ENCODE measurements at places on chromosomes 5 and 9.
A peak's percentile ranks its signal among the peaks of the same experiment; 100 is the strongest.

DNA sequence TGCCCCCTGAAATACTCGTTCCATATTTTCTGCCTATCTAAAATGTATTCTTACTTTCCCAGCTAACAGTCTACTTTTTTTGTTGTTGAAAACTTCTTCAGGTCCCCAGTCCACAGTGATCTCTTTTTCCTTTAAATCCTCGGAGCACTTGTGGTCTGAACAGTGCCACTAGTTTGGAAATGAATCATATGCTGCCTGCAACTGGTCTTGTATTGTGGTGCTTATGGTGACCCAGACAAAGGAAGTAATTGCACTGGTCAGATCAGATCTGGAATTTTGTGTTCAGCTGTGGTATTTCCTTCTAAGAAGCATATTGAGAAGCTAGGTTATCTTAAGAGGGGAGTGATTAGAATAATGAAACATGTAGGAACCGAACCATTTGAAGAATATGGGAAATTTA, 2.9 kb downstream of the UNC13B start:
- peak; percentile 13 for DNase-seq

GRCh38 chr9:61674882-61675281, 485.0 kb downstream of the SPATA31A7 start:
- no peak for DNase-seq

DNA sequence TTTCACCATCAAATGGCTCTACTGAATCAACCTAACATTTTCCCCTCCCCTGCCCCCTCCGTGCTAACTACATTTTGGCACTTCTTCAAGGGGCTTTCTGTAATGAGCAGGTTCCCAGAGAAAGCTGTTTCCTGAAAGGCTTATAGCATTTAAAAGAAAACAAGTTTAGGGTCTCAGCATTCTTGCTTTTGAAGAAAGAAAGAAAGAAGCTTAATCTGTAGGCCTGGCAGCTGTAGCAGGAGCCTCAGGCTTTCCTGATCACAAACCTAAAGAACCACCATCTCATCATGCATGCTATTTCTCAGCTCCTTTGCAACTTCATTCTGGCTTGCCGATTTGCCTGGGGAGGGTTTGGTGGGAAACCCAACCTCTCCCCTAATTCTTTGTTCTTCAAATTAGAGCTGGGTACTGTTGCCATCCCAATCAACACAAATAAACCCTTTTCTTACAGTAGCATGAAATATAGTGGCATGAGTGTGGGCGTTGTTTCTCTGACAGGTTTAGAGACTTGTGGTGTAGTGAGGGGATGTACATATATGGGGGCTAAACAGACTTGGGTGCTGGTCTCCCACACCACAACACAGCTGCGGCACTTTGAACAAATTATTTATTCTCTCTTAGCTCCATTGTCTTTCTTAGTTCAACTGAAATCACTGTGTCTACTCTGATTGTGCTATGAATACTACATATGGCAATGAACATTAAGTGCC, 160.5 kb upstream of the TNC start:
- no peak for DNase-seq

DNA sequence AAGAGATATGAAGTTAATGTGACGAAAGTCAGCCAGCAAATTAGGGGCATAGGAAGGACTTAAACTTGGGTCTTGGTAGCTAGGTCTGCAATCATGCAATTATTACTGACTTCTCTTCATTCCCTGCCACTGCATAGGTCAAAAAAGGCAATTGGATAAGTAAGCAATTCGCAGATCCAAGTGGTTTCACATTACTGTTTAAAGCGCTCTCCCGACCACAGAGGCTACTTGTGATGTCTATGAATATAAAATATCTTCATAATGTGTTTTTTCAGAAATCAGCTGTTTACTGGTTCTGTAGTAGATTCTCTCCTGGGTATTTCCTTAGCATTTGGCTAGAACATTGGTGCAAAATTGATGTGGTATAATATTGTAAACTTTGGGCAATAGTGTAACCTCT, 174.7 kb upstream of the PTGER4 start:
- DNase-seq = no peak

DNA sequence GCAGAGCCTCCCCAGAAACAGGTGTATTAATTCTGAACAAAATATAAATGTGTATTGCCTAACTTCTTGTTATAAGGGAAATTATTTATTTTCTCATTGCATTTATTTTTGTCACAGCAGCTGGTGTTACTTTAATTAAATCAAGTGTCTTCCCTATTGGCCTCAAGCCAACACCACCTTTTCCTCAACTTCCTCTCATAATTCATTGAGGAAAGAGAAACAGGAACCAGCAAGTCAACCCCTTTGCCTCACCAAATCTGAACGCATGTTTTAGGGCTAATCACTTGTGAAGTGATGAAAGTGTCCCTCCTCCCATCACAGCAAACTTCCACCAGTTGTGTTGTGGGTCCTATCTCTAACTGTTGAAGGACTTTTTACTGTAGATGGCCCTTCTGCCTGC, 73.1 kb downstream of the DIRAS2 start:
- DNase-seq = peak; percentile 82

GRCh38 chr9:129944506-129945116, 98.4 kb downstream of the FNBP1 start:
- DNase-seq = no peak

DNA sequence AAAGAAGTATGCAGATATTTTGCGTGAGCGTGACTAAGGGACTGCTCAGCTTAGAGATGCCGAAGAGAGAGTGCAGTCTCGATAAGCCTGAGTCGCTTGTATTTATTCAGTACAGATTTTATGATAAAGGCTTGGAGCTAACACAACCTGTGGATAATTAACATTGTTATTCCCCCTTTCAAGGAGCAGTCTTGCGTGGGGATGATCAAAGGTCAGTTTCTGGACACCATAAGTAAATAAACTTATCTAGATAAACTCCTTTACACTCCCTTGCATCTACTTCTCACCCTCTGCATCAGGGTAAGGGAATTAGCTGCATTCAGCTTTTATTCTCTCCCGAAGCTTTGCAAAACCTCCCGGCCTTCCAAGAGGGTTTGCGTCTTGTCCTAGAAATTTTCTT, 357.8 kb upstream of the ST8SIA4 start:
- no peak for DNase-seq

DNA sequence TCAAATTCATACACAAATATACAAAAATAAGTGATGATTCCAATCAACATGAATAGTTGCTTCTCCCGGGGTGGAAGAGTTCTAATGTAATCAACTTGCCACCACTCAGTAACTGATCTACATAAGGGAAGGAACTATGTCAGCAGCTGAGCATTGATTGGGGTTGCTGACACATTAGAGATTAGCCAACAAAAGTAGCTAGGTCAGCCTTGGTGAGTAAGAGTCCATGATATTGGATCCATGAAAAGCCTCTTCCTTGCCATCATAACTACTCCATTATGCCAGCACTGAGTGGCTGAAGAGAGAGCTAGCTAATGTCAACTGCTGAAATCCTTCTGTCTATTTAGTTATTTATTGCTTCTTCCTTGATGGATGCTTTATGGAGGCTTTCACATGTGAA, 309.8 kb downstream of the NFIB start:
- DNase-seq = no peak

GRCh38 chr5:73727470-73727869, 101.5 kb downstream of the ARHGEF28 start:
- DNase-seq = no peak

DNA sequence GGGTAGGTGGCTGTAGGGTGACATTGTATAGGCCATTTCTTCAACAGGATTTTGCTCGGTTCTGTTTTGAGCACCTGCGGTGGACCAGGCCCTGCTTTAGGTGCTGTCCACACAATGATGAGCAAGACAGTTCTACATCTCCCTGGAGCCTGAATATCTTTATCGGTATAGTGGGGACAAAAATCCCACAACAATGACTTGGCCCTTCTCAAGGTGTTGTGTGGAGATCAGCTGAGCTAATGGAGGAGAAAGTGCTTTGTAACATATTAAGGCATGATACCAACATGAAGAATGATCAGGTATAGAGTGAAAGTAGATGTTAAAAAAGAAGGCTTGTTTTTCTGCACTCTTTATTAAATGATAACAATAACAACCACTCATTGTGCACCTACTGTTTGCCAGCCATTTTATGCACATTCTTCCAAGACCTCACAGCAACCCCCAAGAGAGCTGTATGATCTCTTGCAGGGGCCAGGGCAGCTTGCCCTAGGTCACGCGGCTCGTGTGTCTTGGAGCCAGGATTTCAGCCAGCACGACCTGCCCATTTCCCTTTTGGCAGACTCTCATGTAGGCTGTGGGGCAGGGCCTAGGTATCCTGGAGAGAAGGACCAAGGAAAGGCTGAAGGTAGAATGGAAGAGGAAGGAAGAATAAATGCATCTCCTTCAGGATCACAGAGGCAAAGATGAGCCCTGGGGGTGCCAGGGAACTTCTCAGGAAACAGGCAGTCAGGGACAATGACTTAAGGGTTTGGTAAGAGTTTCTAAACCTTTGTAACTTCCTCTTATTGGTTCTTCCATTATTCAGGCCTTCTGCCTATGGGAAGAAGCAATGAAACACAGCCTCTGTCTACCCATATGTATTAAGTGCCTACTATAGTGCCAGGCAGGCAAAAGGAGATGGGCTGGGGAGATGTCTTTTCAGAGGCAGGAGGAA, 50.0 kb upstream of the PPARGC1B start:
- DNase-seq = no peak

- DNase-seq = no peak
These were observed 57.8 kb downstream of the AUH start for GRCh38 chr9:91303741-91304415.

GRCh38 chr5:153919161-153919560, 119.5 kb downstream of the FAM114A2 start:
- no peak for DNase-seq

GRCh38 chr5:86665984-86666760, 48.4 kb downstream of the COX7C start:
- no peak for DNase-seq

Data from NCI-H2029 treated with DMSO at 0.1 percent for 48 hours (cell line).